LoVo (cell line): ENCODE measurements at places on chromosomes 13 and 19.

DNA sequence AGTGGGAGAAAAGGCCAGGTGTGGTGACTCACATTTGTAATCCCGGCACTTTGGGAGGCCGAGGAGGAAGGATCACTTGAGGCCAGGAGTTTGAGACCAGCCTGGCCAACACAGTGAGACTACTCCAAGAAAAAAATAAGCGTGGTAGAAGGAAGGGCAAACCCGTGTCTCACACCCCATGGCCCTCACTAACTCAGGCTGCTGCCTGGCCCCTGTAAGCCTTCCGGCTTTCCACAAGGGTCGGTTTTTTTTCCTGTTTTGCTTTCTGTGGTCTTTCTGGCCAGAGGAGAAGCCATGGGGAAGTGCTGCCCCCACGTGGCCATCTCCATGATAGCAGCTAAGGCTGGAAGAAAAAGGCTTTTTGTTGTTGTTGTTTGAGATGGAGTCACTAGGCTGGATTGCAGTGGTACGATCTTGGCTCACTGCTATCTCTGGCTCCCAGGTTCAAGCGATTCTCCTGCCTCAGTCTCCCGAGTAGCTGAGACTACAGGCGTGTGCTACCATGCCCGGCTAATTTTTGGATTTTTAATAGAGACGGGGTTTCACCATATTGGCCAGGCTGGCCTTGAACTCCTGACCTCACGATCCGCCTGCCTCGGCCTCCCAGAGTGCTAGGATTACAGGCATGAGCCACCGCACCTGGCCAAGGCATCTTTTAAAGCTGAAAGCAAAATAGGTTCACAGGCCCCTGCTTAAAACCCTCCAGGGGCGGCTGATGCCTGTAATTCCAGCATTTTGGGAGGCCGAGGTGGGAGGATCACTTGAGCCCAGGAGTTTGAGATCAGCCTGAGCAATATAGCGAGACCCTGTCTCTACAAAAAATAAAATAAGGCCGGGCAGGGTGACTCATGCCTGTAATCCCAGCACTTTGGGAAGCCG, 7.5 kb upstream of the ARHGEF18 start:
- peak; percentile 67 for DNase-seq

- DNase-seq = no peak
Observed at GRCh38 chr19:10227026-10227971, 3.8 kb downstream of the S1PR2 start.

DNA sequence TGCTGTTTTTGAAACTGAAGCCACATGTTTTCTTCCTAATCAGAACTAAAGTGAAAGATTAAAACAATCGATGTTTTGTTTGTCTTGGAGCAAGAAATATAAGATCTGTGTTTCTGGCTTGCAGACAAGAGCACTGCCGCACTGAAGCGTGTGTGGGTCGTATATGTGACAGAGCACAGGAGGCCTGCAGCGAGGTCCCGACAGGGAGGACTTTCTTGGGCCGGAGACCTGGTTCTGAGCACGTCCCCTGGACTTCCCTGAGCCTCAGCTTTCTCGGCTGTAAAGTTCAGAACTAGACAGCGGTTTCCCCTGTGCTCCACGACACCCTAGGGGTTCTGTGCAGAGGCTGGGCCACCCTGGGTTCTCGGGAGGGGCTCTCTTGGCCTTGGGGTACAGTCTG, 60.5 kb downstream of the GADD45B start:
- DNase-seq = no peak

DNA sequence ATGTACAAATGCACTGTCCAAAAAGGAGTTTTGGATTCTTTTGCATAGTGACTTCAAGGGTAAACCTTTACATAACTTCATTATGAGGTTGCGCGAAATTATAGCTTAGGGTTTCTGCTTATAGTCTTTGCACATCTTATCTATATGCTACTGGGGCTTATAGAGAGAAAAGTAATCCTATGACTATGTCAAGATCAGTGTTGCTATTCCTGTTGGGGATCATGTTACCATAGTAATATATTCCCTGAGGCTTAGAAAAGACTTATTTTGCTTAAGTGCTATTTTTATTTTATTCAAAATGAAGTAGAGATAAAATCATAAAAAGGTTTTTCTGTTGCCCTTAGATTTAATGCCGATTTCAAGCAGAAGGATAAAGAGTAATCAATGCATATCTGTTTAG, 14.7 kb upstream of the POSTN start:
- no peak for DNase-seq

DNA sequence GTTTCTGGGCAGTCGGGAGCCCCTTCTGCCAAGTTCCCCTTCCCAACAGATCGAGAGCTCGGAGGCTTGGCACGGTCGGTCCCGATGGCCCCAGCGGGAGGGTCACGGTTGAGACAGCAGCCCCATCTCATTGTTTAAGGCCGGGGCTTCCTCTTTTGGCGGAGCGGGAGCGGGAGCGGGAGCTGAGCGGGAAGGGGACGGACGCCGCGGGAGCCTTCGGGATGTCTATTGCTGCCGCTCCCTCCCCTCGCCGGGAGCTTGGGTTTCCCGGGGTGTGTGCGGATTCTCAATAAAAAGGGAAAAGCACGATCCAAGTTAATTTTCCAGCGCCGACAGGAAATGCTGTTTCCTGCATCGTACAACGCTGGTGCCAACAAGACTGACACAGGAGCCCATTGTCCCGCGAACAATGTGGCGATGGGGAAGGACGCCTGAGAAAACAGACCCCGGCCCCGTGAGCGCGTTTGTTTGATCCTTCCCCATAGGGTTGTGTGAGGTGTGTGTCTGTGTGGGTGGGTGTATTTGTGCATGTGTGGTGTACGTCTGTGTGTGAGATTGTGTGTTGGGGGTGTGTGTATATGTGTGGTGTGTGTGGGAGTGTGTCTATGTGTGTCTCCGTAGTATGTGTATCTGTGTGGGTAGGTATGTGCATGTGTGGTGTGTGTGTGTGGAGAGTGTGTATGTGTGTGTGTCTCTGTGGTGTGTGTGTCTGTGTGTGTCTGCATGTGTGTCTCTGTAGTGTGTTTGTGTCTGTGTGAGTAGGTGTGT, 36.3 kb upstream of the FLT1 start:
- no peak for DNase-seq

DNA sequence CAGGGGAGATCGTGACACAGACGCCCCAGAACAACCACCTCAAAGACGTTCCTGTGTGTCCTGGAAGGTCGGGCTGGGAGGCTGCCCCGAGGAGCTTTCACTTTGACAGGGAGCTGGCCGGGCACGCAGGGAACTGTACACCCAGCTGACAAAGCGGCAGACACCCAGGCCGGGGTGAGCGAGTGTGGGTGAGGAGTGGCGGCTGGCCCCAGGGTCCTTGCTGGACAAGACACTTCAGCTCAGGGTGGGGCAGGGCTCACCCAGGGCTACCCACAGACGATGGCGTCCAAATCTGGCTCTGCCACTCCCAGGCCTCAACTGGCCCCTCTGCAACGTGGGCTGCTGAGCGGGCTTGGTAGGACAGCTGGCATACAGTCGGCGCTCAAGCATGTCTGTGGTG, 2.0 kb downstream of the FGF22 start:
- DNase-seq = no peak

DNA sequence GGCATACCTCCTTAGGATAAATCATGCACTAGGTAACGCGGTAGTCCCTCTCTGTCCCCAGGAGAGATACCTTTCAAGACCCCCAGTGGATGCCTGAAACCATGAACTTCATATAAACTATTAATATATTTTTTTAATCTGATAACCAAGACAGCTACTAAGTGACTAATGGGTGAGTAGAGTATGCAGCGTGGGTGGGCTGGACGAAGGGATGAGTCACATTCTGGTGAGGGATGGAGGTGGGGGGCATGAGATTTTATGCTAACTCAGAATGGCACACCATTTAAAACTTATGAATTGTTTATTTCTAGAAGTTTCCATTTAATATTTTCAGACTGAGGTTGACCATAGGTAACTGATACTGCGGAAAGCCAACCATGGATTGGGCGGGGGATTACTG, 46.2 kb downstream of the CDK8 start:
- DNase-seq = no peak

DNA sequence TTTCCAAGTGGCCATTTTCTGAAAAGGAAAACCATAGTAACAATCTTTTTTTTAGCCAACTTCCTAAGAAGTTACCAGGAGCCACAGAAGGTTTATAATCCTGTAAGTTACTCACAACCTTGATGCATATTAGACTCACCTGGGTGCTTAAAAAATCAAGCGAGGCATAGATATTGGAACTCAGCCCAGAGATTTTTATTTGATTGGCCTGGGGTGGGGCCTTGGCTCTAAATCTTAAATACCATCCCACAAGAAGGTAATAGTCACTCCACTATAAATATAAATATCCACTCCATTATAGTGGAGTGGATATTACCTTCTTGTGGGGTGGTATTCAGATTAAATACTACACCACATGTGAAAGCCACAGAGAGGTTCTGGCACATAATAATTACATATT, 429.6 kb downstream of the RFC3 start:
- DNase-seq = peak; percentile 13

DNA sequence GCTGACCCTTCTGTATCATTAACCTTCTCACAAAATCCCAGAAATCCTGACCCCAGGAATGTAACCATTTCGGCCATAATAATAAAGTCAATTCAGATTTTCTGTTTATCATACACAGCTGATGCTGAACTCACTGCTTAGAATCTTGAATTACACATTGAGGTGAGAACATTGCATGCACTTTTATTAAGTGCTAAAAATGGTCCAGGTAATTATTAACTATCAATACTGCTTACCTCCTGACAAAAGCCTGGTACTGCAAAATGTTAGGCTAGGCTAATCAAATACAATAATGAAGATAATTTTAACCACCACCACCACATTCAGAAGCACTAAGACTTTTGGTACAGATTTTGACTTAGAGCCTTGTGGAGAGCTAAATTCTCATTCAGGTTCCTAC, 36.1 kb downstream of the KLF12 start:
- no peak for DNase-seq

DNA sequence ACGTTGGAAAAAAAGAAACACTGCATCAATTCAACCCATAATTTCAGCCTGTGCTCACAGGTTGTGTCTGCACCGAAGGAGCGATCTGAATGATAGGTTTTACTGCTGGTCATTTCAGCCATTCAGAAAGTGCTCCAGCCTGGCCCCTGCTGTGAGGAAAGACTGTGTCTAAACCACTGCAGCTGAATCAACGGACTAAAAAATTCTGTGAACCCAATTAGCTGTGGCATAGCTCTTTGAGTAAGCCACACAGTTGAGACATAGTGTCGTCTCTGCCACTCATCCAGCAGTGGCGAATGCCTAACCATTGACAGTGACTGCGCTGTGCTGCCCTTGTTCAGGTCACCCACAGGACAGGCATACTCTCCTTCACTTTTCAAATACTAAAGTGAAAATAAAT, 179.8 kb downstream of the COG6 start:
- no peak for DNase-seq

- DNase-seq = peak; percentile 44
Observed at GRCh38 chr13:88704600-88705275, 1033.6 kb downstream of the SLITRK5 start.

GRCh38 chr13:100323937-100324336, 235.0 kb downstream of the PCCA start:
- DNase-seq = no peak

GRCh38 chr19:11485245-11485837, 4.5 kb upstream of the ELAVL3 start:
- no peak for DNase-seq

- DNase-seq = no peak
Observed at GRCh38 chr19:8577741-8578140, 499 bp upstream of the MYO1F start.

DNA sequence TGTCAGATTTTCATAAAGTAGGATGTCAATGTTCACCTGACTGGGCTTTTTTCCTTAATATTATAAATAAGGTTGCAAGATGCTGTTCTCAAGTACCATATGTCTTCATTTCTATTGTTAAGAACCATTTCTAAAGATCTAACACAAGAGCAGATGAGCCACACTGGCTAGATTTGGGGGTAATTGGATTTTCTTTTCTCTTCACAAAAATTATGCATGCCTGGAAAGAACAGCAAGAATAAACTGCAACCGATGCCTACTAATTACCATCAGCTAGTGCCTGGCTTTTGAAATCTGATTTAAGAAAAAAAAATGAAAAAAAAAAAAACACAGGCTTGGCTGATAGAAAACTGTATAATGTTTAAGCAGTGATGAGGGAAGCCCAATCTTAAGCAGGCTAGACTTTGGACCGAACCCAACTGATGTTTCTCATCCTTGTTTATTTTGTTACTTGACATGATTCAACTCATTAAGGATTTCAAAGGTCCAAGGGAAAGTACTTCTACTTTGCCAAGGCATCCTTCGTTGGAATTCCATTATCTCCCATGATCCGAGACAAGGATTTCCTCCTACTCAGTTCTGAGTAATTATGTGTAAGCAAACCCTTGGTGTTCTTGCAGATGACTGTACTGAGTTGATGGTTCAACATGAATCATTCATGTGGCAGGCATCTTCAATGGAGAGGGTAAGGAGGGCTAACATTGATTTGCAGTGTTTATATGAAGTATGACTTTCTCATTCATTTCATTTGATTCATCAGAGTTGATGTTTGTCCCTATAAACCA, 300.5 kb downstream of the SPRY2 start:
- DNase-seq = peak; percentile 83

DNA sequence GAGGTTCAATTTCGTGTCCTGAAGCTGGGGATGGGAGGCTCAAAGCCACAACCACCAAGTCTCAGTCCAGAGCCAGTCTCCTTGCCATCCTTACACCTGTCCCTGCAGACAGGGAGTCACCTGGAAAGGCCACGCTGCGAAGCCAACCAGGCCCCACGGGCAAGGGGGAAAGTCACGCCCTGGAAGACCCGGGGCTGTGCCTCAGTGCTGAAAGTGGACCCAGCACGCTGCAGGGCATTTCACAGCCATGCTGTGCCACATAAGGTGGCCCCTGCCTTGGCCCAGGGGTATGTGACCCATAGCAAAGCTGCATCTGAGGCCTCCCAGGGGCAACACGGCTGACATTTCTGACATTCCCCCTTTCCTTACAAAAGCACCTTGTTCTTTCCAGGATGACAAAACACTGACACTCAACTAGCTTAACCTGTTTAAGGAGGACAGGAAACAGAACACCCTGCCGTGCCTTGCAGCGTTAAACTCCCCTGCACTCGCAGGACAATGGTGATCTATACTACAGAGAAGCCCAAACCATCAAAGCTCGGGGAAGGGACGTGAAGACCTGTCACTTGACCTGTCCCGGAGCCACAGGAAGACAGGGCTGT, 14.8 kb downstream of the CHERP start:
- no peak for DNase-seq

DNA sequence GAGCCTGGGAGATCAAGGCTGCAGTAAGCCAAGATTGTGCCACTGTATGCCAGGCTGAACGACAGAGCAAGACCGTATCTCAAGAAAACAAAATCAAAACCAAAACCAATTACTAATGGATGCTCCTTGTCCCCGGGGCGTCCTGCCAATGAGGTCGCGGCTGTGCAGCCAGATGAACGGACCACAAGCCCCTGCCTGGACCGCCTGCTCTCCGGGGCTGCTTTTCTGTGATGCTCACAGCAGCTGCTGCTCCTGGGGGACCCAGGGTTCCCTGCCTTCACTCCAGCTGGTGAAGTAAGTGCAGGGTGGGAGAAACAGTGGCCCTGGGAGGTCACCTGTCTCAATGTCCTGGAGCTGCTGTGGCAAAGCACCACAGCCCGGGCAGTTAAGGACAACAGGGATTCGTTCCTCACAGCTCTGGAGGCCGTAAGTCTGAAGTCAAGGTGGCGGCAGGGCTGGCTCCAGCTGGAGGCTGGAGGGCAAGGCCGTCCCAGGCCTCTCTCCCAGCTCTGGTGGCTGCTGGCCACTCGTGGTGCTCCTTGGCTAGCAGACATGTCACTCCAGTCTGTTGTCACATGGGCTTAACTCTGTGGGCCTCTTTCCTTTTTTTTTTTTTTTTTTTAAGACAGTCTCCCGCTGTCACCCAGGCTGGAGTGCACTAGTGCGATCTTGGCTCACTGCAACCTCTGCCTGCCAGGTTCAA, 10.1 kb downstream of the COPE start:
- no peak for DNase-seq
